ENCODE measurements at places on chromosomes 2 and 18.

- no peak for DNase-seq
Measured at GRCh38 chr2:215698566-215698965, 262.7 kb upstream of the FN1 start.

DNA sequence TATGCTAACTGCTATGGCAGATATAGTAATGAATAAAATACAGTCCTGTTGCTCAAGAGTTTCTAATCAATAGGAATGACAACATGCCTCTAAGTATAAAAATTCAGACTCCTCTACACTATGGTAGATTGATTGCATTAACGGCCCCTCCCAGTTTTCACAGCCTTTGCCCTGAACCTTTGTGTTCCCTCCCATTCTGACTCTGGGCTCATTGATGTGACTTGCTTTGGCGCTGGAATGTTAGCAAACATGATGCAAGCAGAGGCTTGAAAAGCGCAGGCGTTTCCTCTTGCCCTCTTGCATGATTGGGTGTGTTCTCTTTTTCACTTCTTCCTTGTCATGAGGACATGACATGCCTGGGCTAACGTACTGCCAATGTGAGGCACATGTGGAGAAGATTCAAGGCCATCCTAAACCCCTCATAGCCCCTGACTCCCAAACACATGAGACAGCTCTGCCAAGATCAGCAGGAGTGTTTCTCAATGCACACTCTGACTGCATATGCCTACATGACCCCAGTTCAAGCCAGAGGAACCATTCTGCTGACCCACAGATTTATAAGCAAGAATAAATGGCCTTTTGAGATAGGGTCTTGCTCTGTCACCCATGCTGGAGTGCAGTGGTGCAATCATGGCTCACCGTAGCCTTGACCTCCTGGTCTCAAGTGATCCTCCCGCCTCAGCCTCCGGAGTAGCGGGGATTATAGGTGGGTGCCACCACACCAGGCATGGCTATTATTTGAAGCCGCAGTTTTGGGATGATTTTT, 49.7 kb upstream of the CD28 start:
- DNase-seq, result peak; percentile 59

DNA sequence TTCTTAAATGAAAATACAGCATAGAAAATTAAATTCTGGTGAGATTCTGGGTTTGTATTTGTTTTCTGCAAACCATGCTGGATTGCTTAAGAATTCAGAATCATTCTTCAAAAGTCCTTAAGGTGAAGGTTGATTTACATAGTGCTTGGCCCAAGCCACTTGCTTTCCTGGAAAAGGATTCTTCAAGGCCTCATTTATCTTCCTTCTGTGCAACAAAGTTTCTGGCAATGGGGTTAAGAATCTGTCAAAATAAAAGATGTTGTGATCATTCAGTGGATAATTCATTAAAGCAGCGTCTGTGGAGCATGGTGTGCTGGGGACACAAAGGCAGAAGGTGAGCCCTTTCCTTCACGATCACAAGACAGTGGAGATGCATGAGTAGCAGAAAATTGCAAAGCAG, 351.9 kb downstream of the GALR1 start:
- DNase-seq, result no peak

- peak; percentile 65 for DNase-seq
Measured at GRCh38 chr2:96952976-96953610, 33.3 kb downstream of the FAM178B start.

- DNase-seq, result no peak
Measured at GRCh38 chr18:69885841-69886531, 61.7 kb downstream of the CD226 start.

GRCh38 chr2:10478916-10479315, 30.8 kb upstream of the ODC1 start:
- DNase-seq, result no peak

DNA sequence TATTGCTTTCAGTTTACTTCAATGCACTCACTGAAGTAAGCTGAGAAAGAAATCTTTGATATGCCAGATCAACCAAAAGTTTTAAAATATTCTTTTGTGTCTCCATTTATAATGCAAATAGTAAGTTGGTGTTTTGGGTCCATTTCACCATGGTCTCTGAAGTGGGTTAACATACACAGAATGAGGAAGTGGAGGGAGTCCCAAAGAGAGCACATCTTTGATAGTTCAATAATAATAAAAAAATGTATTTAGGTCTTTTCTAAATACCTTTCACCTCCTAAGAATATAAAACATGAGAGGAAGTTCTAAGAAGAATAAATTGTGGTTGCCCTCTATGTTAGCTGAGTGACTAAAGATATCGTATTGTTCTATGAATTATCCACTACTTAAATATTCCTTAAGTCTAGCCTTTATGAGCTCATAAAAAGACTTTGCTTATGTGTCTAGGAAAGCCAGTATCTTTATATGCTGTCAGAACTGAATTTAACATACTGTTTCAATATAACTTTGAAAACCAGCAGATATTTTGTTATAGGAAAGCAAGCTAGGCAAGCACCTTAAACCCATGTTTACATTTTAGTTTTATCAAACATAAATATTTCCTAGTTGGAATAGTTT, 148.7 kb upstream of the ZEB2 start:
- DNase-seq, result no peak

- DNase-seq, result no peak
Measured at GRCh38 chr2:69994166-69994565, 32.7 kb upstream of the ASPRV1 start.

GRCh38 chr2:31874071-31874470, 136.7 kb downstream of the MEMO1 start:
- DNase-seq, result no peak

GRCh38 chr2:72533765-72534164, 292.1 kb downstream of the EXOC6B start:
- DNase-seq, result no peak

DNA sequence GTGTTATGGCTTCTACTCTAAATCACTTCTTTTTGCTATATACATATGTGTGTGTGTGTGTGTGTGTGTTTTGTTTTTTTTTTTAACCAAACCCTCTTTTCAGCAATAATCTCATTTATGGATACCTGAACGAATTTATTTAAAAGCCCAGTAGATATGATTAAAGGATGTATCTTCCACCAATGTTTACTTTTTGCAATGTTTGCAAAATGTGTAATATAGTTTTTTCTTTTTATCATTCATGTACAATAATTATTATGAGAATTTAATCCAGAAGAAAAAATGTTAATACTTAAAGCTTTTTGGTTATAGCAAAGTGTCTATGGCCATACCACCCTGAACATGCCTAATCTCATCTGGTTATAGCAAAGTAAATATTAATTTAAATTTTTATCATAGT, 1.6 kb upstream of the CNDP2 start:
- DNase-seq, result no peak

Measured in globus pallidus (tissue), 1 donor.